Brain (organoid and tissue), 16 donors: ENCODE measurements at places on chromosomes 13 and 19.
A peak's percentile ranks its signal among the peaks of the same experiment; 100 is the strongest.

DNA sequence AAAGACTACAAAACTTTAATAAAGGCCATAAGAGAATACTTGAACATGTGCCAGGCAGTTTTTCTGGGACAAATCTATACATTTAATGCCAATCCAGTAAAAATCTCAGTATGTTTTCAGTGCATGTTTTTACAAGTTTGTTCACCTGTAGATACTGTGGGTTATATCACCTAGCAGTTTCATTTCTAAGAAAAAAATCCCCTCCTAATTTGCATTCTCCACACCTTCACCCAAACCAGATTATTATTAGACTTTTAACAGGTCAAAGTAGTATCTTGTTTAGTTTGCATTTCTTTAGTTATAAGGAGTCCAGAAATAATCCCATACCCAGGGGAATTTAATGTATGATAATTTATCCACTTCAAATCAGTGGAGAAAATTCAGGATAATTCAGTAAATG, 17.0 kb upstream of the LPAR6 start:
- DNase-seq, result no peak

GRCh38 chr13:33537676-33538075, 252.1 kb upstream of the STARD13 start:
- no peak for DNase-seq

GRCh38 chr19:54179921-54180461, 7.0 kb upstream of the TMC4 start:
- peak; percentile 92 for DNase-seq

- DNase-seq, result peak; percentile 60
Observed at GRCh38 chr19:53881482-53882390, at the start of gene PRKCG. TSS of gene PRKCG (plus strand) at chr19:53882197. CDS start at chr19:53882495, 298 bp downstream.

GRCh38 chr13:42028113-42028799, 20.2 kb upstream of the DGKH start:
- DNase-seq, result no peak

DNA sequence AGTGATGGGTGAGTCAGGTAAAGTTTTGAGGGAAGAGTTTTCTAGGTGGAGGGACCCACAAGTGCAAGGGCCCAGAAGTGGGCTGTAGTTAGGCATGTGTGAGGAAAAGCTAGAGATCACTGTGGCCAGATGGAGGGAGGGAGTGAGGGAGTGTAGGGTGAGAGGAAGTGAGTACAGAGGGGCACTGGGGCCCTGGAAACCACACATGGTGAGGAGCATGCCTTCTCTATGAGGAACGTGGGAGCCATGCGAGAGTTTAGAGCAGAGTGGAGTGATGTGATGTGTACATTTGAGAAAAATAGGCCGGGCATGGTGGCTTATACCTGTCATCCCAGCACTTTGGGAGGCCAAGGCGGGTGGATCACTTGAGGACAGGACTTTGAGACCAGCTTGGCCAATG, 14.7 kb upstream of the SHKBP1 start:
- DNase-seq, result no peak

GRCh38 chr19:51295382-51296126, 15.9 kb upstream of the IGLON5 start:
- no peak for DNase-seq

DNA sequence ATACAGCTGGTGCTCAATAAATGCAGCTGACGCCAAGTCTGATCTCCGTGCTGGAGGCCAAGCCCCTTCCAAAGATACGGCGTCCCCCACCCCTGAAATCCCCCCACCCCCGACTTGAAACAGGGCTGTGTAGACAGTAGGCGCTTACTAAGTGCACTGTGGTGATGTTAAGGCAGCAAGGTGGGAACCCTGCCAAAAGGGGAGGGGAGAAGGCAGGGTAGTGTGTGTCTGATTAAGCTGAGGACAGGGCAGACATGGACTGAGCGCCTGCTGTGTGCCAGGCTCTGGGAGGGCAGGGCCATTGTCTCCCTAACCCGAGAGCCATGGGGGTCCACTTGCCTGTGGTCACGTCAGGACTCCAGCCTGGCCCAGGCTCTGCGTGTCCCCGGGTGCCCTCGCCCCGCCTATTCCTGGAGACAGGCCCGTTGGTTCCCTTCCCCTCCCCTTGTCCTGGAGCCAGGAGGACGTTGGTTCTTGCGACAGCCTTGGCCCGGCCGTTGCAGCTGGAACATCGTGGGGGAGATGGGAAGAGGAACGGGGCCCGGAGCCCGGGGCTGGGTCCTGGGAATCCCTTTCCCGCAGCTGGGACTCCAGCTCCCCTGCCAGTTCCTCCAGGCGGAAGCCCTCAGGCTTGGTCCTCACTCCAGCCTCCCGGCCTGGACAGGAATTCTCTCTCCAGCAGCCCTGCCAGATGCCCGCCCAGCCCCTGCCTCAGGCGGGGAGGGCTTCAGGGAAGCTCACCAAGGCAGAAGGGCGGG, 1.7 kb upstream of the ELANE start:
- DNase-seq, result no peak

DNA sequence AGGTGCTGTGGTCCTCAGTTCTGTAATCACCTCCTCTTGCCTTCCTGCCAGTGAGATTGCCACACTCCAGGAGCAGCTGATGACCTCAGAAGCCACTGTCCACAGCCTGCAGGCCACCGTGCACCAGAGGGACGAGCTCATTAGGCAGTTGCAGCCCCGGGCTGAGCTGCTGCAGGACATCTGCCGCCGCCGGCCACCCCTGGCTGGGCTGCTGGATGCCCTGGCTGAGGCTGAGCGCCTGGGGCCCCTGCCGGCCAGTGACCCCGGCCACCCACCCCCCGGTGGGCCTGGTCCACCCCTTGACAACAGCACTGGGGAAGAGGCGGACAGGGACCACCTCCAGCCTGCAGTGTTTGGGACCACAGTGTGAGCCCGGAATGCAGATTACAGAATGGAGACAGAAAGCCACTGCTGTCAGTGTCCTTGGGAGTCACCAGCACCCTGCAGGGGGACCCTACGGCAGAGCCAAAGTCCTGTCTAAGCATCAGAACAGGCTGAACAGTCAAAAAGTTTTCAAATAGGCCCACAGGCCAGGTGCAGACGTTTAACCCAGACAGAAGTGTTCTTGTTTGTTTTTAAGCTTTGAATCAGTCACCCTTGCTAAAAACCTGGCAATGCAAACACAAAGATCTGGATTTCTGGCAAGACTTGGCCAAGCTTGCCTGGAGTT, 4.2 kb downstream of the VMAC start:
- DNase-seq, result no peak

GRCh38 chr19:24159707-24160106, 72.7 kb downstream of the ZNF254 start:
- peak; percentile 2 for DNase-seq

- DNase-seq, result no peak
Observed at GRCh38 chr13:62887046-62887445, 1471.4 kb upstream of the PCDH20 start.

DNA sequence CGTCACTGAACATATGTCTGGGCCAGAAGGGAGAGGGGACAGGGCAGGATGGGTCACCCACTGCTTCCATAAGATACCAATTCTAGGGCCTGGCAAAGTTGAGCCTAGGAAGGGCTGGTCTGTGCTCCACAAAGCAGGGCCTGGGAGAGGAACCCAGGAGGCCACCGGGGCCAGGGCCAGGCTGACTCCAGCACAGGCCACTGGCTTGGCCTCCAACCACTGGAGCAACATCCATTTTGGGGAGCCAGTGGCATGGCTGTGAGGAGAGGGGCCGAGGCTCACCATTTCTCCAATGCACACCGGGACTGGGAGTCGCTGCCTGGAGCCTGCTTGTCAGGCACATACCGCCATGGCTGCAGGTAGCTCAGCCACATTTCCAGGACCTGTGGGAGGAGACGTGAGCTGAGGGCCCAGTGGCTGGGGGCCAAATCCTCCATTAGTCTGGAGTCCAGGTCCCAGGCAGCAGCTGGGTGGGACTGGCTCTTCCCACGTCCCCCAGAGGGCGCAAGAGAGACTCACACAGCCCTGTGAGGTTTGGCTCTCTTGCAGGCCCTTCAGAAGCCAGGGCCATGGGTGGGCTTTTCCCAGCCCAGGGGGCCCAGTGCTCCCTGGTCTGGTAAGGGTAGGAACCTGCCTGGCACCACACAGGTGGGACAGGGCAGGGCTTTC, 27.7 kb downstream of the TUBA3C start:
- DNase-seq, result no peak

- DNase-seq, result no peak
Observed at GRCh38 chr19:18432275-18433014, 5.5 kb downstream of the ISYNA1 start.

DNA sequence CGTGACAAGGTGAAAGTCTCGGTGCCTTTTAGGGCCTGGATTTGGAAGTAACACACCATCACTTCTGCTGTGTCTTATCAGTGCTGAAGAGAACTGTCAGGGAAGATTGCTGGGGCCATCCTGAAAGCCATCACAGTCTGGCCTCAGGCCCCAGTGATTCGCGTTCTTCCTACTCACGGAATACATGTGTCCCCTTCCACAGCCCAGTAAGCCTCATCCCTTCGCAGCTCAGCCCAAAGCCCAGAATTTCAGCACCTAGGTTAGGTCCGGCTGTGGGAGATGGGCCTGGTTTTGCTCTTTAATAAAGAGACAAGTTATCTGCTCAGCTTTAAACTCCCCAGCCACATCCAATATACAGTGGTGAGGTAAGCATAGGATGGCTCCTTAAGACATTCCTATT, 113.0 kb upstream of the SPACA7 start:
- no peak for DNase-seq

- no peak for DNase-seq
Observed at GRCh38 chr13:20994441-20994821, 67.0 kb downstream of the LATS2 start.

DNA sequence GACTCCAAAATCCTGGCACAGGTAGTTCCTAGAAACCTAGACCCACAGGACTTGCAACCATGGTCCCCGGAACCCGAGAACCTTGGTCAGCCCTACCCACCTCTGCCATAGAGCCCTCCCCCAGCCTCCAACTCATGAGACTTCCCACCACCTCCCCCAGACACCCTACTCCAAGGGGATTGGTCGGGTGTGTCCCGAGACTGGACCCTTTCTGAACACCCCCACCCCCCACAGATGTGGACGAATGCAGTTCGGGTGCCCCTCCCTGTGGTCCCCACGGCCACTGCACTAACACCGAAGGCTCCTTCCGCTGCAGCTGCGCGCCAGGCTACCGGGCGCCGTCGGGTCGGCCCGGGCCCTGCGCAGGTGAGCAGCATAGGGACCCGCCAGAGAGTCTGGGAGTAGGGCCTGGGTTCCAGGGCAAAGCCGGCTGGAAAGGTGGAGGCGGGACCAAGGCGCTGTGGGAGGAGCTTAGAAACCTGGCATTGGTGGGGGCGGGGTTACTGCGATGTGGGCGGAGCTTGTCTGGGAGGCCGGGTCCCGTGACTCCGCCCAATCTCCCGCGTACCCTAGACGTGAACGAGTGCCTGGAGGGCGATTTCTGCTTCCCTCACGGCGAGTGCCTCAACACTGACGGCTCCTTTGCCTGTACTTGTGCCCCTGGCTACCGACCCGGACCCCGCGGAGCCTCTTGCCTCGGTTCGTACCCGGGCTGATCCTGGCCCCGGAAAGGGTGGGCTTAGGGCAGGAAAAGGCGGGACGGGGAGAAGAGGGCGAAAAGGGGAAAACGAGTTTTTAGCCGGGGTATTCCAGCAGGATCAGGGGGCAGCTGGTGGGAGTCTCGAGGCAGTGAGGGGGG, 11.9 kb downstream of the LTBP4 start:
- DNase-seq, result no peak

GRCh38 chr19:55484593-55485438, at the start of gene NAT14:
TSS of gene NAT14 (plus strand) at chr19:55485188. CDS start at chr19:55485709, 521 bp downstream.
- DNase-seq, result peak; percentile 78

DNA sequence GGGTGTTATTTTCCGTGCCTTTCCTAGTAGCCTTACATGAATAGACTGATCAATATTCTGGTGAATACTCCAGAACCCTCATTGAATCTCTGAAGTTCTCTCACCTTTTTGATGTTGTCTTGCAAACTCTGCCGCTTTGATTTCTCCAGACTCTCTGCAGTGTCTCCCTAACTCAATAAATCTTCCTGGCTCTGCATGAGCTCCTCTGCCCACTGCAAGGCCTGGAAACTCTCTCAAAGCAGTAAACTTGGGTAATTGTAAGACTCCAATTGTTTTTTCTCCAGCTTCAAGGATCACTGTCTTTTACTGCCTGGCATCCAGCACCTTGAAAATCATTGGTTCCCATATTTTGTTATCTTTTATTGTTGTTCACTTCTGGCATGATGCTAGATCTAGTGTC, 198.4 kb downstream of the GPC5 start:
- DNase-seq, result no peak

- DNase-seq, result peak; percentile 19
Observed at GRCh38 chr19:54188215-54188871, 1.0 kb downstream of the MBOAT7 start.

GRCh38 chr19:35797663-35798062, 15.0 kb downstream of the PRODH2 start:
- peak; percentile 58 for DNase-seq

- DNase-seq, result no peak
Observed at GRCh38 chr13:48853728-48854102, 122.0 kb upstream of the FNDC3A start.

DNA sequence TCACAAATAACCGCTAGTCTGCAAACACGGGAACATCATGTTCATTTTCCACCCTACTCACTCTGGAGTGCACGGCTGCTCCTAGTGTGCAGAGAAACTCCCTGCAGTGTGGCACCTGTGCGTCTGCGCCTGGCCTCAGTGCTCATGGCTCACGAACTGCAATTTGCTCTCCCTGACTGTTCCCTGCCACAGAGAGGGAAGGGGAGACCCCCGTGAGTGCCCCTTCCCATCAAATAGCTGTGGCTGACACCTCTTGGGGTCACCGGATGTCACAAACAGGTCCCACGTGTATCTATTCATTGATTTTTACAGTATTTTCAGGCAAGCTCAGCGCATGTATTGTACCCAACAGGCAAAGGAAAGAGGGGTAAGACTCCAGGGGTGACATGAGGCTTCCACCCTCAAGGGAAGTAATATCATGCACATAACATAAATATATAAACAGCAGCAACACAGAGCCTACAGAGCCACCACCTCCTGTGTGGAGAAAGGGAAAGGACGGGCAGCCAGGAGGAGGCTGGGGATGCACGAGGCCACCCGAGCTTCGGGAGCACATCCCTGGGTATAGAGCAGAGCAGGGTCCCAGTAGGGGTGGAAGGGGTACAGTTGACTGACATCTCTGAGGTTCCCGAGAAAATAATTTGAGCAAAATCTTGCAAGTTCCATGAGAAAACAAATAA, 140.3 kb upstream of the SOX1 start:
- DNase-seq, result no peak

DNA sequence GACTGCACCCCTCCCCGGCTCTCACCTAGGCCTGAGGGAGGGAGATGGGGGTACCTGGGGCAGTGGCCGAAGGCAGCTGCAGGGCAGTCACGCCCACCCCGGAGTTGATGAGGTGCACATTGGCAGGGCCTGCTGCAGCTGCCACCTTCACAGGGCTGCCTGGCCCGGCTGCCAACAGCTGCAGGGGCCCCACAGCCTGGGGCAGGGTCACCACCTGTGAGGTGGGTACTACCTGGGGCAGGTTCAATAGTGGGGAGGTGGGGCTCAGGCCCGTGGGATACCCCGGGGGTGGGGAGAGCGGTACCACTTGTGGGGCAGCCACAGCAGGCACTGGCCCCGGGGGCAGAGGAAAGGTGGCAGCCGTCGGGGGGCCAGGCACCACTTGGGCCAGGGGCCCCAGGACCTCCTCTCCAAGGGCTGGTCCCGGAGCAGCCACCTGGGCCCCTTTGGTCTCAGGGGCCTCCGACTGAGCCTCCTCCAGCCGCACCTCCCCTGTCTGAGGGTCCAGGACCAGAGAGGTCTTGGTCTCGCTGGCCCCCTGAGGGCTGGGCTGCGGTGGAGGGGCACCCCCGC, 2.7 kb downstream of the SIX5 start:
- DNase-seq, result no peak

- DNase-seq, result no peak
Observed at GRCh38 chr13:113182046-113182445, 23.6 kb downstream of the PROZ start.
